Mesenteric fat pad (tissue), 1 donor: ENCODE measurements at places on chromosomes 11 and 22. TPM values are rescaled to one million over a fixed set of nuclear protein-coding genes. Genes with fewer than 3 reads are reported as not detected.

Gene APOBEC3G
- total RNA-seq = 6.4 TPM

DNA sequence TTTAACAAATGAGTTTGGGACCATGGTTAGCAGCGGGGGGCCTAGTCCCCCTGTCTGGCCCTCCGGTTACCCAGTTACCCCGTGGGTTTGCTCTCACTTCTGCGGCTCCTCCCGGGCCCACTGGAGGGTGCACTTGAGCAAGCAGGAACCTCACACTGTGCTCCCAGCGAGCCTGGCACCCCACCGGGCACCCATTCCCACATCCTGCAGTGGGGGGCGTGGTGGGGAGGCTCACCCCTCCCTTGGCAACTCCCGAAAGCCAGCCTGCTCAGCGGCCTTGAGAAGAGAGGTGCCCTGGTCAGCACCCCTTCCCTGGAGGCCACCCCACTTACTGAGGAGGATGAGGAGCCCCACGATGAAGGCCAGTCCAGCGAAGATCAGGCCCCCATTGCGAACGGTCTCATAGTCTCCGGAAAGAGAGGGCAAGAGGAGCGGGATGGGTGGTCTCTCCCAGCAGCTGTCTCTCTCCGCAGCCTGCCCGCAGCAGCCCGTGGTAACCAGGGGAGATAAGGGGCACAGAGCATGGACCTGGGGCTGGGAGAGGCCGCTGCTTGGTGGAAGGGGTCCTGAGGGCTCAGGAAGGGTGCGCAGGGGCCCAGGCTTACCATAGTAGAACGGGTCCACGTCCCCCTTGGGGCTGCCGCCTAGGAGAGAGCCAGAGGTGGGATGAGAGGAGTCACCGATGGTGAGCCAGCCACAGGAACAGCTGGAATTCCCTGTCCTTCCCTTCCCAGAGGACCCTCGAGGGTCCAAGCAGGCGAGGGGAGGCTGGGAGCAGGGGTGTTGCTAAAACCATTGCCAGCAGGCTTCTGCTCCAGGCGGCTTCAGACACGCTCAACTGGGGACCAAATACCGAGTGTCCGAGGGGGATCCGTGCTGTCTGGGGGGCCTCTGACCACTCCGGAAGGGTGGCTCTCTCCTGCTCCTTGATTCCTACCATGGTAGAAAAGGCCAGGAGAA lies 2.2 kb downstream of the FXYD2 start:
- peak; percentile 62 for DNase-seq

GRCh38 chr11:123577081-123577598 lies 77.3 kb downstream of the SCN3B start:
- no peak for DNase-seq

DNA sequence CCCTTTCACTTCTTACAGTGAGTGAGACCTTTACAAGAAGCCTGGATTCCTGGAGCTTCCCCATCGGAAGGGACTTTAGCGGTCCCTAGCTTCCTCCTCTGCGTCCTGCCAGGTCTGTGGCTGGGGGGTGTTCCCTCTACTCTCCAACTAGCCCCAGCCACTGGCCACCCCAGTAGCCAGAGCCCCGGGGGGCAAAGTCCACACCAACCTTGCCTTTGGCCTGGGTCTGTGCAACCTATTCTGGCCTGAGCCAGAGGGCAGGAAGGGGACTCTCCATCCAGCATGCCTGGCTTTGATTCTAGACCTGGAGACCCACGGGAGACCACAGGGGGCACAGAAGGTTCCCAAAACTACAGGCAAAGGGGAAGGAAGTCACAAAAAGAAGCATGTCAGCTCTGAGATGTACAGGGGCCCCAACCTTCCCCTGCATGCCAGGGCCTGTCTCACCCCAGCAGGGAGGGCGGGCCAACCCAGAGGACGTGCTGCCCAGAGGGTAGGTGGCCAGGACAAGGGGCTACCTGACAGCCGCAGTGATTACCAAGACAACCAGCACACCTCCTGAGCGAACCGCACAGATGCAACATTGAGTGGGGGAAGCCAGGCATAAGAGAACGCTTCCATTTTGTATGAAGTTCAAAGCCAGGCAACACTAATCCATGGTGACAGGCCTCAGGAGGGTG lies 52.4 kb downstream of the DSCAML1 start:
- no peak for DNase-seq

DNA sequence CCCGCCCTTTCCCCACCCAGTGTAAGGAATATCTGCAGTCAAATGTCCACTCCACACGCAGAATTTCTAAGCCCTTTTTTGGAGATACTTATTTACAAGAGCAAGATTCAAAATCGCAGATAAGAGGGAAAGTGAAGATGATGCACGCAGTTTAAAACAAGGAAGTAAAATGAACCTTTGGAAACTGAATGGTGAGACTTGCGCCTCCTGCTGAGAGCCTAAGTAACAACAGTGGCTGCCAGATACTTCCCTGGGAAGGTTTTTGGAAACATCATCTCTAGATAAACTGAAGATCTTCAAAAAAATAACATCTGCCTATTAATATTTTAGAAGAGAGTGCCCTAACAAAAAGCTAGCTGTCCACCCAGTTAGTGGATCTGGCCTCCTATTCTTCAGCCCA lies 963.1 kb upstream of the FAT3 start:
- no peak for DNase-seq
